Fibroblast of villous mesenchyme (primary cell): ENCODE measurements at places on chromosomes 6 and 20. TPM values are rescaled to one million over a fixed set of nuclear protein-coding genes. Genes with fewer than 3 reads are reported as not detected.

The HLA-DMA gene
- total RNA-seq, result 1.9 and 3.5 TPM in 2 replicates

The COL11A2 gene
- total RNA-seq, result under 0.01 and 0.32 TPM in 2 replicates

The CSTF1 gene
- 22.9 and 40.6 TPM in 2 replicates for total RNA-seq

The TOMM34 gene
- 15.1 and 22.0 TPM in 2 replicates for total RNA-seq

The STMND1 gene
- total RNA-seq, result under 0.01 TPM in 1 of 2 replicates, not detected in the other

The OR2H1 gene
- total RNA-seq, result not detected in 2 replicates

The HLA-DRA gene
- total RNA-seq, result not detected in 2 replicates

The THBD gene
- under 0.01 and 0.32 TPM in 2 replicates for total RNA-seq

The TFAP2A gene
- 2.6 and 13.8 TPM in 2 replicates for total RNA-seq

The RAET1G gene
- 1.3 TPM in 2 replicates for total RNA-seq

The C20orf204 gene
- 0.43 and 0.97 TPM in 2 replicates for total RNA-seq

The CFB gene
- total RNA-seq, result 3.5 and 12.1 TPM in 2 replicates

The RAB44 gene
- total RNA-seq, result under 0.01 TPM in 1 of 2 replicates, not detected in the other

The CLVS2 gene
- not detected in 2 replicates for total RNA-seq

The IRAK1BP1 gene
- total RNA-seq, result 4.2 and 6.5 TPM in 2 replicates

The BMP7 gene
- not detected in 2 replicates for total RNA-seq

The KIAA0408 gene
- 0.64 and 1.3 TPM in 2 replicates for total RNA-seq

The HNF4A gene
- not detected in 2 replicates for total RNA-seq

The GNMT gene
- 0.32 TPM in 1 of 2 replicates, not detected in the other for total RNA-seq

The DEFB124 gene
- total RNA-seq, result not detected in 2 replicates

The DOK5 gene
- total RNA-seq, result under 0.01 and 1.3 TPM in 2 replicates

The ZBTB46 gene
- total RNA-seq, result 13.8 and 21.3 TPM in 2 replicates

The PHF20 gene
- total RNA-seq, result 32.5 and 34.5 TPM in 2 replicates

The TBX18 gene
- total RNA-seq, result 3.0 and 6.8 TPM in 2 replicates

The RIPPLY2 gene
- not detected in 2 replicates for total RNA-seq

The OPRL1 gene
- total RNA-seq, result 1.6 and 1.7 TPM in 2 replicates

The GJA1 gene
- 512 and 834 TPM in 2 replicates for total RNA-seq

The ADTRP gene
- total RNA-seq, result 1.3 TPM in 2 replicates

The NMBR gene
- total RNA-seq, result not detected in 2 replicates

The EDN1 gene
- total RNA-seq, result 2.2 and 2.9 TPM in 2 replicates

The KCNQ2 gene
- total RNA-seq, result not detected in 2 replicates

The RGS17 gene
- 1.3 and 2.9 TPM in 2 replicates for total RNA-seq

The SLC32A1 gene
- not detected in 2 replicates for total RNA-seq

The PAK5 gene
- not detected in 2 replicates for total RNA-seq

The GRM1 gene
- under 0.01 TPM in 1 of 2 replicates, not detected in the other for total RNA-seq

The MYB gene
- 0.32 and 0.43 TPM in 2 replicates for total RNA-seq

The ZNF337 gene
- 10.6 and 13.0 TPM in 2 replicates for total RNA-seq

The HSPA12B gene
- under 0.01 TPM in 1 of 2 replicates, not detected in the other for total RNA-seq

The ENPP5 gene
- 0.32 and 0.43 TPM in 2 replicates for total RNA-seq

The TCEA2 gene
- total RNA-seq, result 20.7 and 24.2 TPM in 2 replicates
